ENCODE measurements at places on chromosomes 16 and 17.

GRCh38 chr17:76709077-76709950, 1.5 kb downstream of the MXRA7 start:
- peak; percentile 45 for DNase-seq

DNA sequence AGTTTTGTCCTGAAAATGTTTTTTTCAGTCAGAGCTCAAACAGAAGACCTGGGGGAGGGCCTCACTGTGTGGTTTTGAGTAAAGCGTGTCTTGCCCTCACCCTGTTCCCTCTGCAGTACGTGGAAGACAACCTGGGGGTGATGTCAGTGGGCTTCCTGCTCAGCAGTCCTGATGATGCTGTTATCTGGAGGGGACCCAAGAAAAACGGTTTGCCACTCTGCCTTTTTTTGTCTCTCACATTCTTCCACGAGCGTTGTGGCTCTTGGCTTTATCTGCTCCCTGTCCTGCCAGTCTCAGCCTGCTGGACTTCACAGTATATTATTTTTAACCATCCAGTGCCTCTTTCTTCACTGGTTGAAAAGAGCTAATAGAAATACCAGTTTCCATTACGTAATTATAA, 12.9 kb downstream of the NUBP1 start:
- DNase-seq, result no peak

- no peak for DNase-seq
Observed at GRCh38 chr16:59971264-59971663, 1237.1 kb upstream of the GOT2 start.

DNA sequence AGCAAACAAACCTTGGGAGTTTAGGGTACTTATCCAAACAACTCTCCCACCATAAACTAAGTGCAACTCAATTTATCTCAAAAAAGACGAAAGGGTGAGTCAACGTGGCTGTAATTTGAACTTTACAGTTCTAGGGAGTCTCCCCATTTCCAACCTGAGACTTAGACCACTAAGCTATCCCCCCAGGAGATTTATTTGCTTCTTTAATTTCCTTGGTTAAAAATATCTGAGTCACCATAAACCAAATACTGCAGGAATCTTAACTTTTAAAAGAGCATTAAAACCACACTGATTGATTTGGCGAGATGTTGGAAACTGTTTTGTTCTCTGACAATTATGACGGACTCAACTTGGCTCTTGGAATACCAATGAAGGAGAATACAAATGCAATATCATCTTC, 299.3 kb upstream of the SOX9 start:
- no peak for DNase-seq

- no peak for DNase-seq
Observed at GRCh38 chr16:9800186-9800738, 382.0 kb downstream of the GRIN2A start.

GRCh38 chr17:2076087-2076984, 21.4 kb downstream of the HIC1 start:
- DNase-seq, result no peak

DNA sequence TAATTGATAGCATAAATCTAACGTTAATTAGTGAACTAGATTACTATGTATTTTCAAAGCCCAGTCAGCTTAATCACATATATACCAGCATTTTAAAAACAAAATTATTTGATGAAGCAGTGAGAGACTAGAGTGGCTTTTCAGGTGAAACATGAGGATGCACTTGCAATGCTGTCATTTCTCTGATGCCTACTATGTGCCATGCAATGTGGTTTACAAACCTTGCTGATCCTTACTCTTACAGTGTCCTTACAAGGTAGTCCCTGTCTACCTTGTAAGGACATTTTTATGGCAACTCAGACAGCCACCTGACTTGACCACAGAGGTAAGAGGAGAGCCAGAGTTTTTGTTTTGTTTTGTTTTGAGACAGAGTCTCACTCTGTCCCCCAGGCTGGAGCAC, 42.7 kb downstream of the CYB5B start:
- DNase-seq, result no peak

DNA sequence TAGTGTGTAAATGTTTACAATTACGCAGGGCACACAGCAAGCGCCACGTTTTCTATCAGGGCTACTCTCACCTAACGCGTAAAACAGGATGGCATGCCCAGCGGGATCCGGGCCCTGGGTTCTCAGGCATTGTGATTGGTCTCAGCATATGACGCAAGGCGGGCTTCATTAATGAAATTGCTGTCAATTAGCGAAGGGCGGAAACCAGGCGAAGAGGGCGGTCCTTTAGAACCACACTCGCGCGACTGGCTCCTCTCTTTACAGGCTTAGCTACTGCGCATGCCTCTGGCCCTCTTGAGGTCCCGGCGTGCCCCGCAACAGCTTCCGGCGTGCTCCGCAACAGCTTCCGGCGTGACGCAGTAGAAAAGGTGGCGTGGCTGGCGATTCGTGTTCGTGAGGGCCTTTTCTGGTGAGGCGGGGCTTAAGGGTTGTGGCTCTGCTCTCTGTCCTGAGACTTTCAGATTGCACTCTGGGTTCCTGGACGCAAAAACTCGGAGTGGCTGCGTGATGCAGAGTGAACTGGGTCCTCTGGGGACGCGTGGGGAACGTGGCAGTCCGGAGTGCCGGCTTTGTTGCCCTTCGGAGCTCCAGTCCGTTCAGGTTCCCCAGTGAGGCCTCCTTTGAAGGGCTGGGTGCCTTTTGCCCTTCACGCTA, 9.2 kb downstream of the OR2C1 start:
- DNase-seq, result peak; percentile 91
